ENCODE measurements at places on chromosomes 2 and 18. TPM values are rescaled to one million over a fixed set of nuclear protein-coding genes. Genes with fewer than 3 reads are reported as not detected.

GRCh38 chr2:61288070-61288841, 126.3 kb downstream of the C2orf74 start:
- H3K27me3 ChIP-seq = no peaks in the 10 kb centered on the region
- peaks cover 5% of the 10 kb centered on the region for H3K36me3 ChIP-seq
- no peaks in the 10 kb centered on the region for H3K4me1 ChIP-seq
- no peak for DNase-seq
- H3K4me3 ChIP-seq = no peak overlapping the region

GRCh38 chr2:160201849-160202539, 1.9 kb upstream of the ITGB6 start:
- DNase-seq = no peak
- H3K4me3 ChIP-seq = no peak overlapping the region
- no peaks in the 10 kb centered on the region for H3K27me3 ChIP-seq
- peaks cover 15% of the 10 kb centered on the region for H3K4me1 ChIP-seq

The SERPINB4 gene
- total RNA-seq = not detected

- no peaks in the 10 kb centered on the region for H3K27me3 ChIP-seq
- no peak for DNase-seq
- H3K27ac ChIP-seq = peak overlapping the region; percentile 96
- H3K4me1 ChIP-seq = peaks cover 56% of the 10 kb centered on the region
These were observed 173.9 kb downstream of the HDAC4 start for GRCh38 chr2:239226677-239227581.

DNA sequence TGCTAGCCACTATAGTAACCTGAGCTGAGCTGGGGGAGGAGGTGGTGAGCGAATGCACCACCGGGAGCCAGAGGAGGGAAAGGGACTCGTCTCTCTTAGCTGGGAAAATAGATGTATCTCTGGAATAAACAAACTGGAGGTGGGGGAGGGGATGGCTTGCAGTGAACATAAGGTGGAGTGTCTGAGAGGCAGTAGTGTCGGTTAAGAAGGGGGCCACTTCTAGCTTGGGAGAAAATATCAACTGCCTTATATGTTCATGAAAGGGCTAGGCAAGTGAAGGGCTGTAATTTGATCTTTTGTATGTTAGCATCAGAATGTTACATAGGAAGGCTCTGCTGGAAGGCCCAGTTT, 2.2 kb downstream of the SETBP1 start:
- peak overlapping the region; percentile 78 for H3K27ac ChIP-seq
- no peaks in the 10 kb centered on the region for H3K27me3 ChIP-seq

The LYG2 gene
- not detected for total RNA-seq

GRCh38 chr18:23877371-23877770, 137.2 kb upstream of the TTC39C start:
- H3K4me1 ChIP-seq = no peaks in the 10 kb centered on the region
- no peaks in the 10 kb centered on the region for H3K27me3 ChIP-seq
- no peak overlapping the region for H3K4me3 ChIP-seq
- H3K27ac ChIP-seq = no peak overlapping the region
- no peak for DNase-seq

The RGPD4 gene
- not detected for total RNA-seq

DNA sequence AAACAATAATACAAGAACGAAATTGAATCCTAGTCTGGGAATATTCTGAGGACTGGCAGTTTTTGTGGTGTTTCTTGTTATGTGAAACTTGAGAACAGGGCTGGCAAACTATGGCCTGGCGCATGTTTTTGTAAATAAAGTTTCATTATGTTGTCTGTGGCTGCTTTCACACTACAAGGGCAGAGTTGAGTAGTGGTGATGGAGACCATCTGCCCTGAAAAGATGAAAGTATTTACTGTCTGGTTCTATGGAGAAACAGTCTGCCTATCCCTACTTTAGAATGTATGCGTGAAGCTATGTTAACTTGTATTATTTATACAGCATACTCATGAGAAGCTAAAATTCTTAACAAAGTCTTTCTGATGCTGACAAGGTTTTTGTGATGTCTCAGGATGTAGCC, 351.9 kb downstream of the LRRTM1 start:
- no peaks in the 10 kb centered on the region for H3K4me1 ChIP-seq
- H3K4me3 ChIP-seq = no peak overlapping the region
- no peak overlapping the region for H3K27ac ChIP-seq
- no peak for DNase-seq
- no peaks in the 10 kb centered on the region for H3K27me3 ChIP-seq

DNA sequence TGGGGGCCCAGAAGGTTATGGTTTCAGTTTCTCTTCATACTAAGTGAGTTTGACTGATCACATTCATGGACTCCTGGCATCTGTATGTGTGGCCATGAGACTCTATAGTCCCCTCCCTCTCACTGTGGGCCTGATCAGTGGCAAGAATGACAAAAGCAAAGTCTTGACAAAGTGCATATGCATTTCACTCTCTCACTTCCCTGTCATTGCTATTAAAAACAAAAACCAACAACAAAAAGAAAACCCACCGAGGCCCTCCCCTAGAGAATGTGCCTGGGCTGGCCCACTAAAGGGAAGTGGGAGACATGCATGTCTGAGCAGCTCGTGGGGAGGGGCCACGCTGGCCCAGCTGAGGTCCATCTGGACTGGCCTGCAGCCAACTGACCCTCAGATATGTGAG, 600.1 kb upstream of the RAB6C start:
- no peaks in the 10 kb centered on the region for H3K36me3 ChIP-seq
- DNase-seq = no peak
- H3K4me1 ChIP-seq = no peaks in the 10 kb centered on the region
- no peaks in the 10 kb centered on the region for H3K27me3 ChIP-seq
- no peak overlapping the region for H3K27ac ChIP-seq
- H3K4me3 ChIP-seq = no peak overlapping the region

DNA sequence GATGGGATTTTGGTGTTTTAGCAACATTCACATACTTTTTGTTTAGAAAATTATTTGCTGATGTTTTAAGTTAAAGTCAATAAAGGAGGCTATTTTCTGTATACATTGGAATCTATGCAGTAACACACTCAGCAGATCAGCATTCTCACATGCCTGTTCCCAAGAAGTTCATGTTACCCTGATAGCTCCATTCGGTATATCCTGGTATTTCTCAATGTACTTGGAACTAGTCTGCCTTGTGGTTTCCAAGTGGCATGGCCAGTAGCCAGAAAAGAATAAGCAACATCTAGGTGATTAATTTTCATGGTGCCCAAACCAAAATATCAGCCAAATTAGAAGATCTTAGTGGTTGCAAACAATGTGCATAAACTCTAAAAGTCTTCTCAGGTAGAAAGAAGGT, 5.2 kb upstream of the NCAPH start:
- no peaks in the 10 kb centered on the region for H3K27me3 ChIP-seq
- no peaks in the 10 kb centered on the region for H3K4me1 ChIP-seq
- DNase-seq = no peak
- no peak overlapping the region for H3K4me3 ChIP-seq
- H3K36me3 ChIP-seq = no peaks in the 10 kb centered on the region
- H3K27ac ChIP-seq = no peak overlapping the region

GRCh38 chr18:79406708-79407107, 11.0 kb downstream of the NFATC1 start:
- H3K4me3 ChIP-seq = no peak overlapping the region
- no peak overlapping the region for H3K27ac ChIP-seq
- no peaks in the 10 kb centered on the region for H3K27me3 ChIP-seq
- H3K36me3 ChIP-seq = peaks cover 13% of the 10 kb centered on the region

- no peak overlapping the region for H3K27ac ChIP-seq
- no peaks in the 10 kb centered on the region for H3K36me3 ChIP-seq
- no peaks in the 10 kb centered on the region for H3K27me3 ChIP-seq
- H3K4me1 ChIP-seq = no peaks in the 10 kb centered on the region
- no peak overlapping the region for H3K4me3 ChIP-seq
- DNase-seq = no peak
These were observed 766.8 kb upstream of the FAM98A start for GRCh38 chr2:34365932-34366331.

DNA sequence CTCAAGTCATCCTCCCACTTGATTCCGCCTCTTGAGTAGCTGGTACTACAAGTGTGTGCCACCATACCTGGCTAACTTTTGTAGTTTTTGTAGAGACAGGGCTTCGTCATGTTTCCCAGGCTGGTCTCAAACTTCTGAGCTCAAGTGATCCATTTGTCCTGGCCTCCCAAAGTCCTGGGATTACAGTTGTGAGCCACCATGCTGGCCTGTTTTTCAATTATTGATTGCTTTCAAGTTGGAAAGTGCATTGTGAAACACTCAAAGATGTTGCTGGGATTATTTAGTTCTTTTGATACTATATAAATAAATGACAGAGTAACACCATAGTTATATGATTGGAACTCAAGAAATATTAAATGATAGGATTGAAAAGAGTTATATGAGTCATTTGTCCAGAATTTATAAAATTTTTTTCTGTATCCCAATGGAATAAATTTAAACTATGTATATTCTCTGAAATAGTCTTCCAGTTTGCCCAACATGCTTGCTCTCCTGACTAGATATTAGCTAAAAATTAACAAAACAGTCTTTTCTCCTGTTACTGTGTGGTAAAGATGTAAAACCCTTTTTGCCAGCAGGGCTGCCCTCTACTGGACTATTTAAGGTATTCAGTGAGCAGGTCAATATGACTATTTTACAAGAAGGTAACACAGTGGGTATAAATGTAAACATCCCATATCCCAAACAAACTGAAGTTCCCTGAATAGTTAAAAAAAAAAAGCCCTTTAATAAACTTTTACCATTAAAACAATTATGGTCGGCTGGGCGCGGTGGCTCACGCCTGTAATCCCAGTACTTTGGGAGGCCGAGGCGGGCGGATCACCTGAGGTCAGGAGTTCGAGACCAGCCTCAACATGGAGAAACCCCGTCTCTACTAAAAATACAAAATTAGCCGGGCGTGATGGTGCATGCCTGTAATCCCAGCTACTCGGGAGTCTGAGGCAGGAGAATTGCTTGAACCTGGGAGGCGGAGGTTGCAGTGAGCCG, 42.7 kb downstream of the ACSL3 start:
- peak overlapping the region; percentile 32 for H3K27ac ChIP-seq
- peaks cover 66% of the 10 kb centered on the region for H3K4me1 ChIP-seq
- H3K4me3 ChIP-seq = no peak overlapping the region
- no peaks in the 10 kb centered on the region for H3K36me3 ChIP-seq
- DNase-seq = no peak

All from thoracic aorta (tissue), 2 donors.